ENCODE measurements at places on chromosomes 3 and 15. TPM values are rescaled to one million over a fixed set of nuclear protein-coding genes. Genes with fewer than 3 reads are reported as not detected.
A peak's percentile ranks its signal among the peaks of the same experiment; 100 is the strongest.

Gene SLC28A1
- total RNA-seq = not detected

Gene WNT5A
- total RNA-seq = 45.7 TPM

Gene KBTBD12
- 38.2 TPM for total RNA-seq

GRCh38 chr3:124007186-124007585 lies 15.3 kb upstream of the ROPN1 start:
- no peak for DNase-seq

DNA sequence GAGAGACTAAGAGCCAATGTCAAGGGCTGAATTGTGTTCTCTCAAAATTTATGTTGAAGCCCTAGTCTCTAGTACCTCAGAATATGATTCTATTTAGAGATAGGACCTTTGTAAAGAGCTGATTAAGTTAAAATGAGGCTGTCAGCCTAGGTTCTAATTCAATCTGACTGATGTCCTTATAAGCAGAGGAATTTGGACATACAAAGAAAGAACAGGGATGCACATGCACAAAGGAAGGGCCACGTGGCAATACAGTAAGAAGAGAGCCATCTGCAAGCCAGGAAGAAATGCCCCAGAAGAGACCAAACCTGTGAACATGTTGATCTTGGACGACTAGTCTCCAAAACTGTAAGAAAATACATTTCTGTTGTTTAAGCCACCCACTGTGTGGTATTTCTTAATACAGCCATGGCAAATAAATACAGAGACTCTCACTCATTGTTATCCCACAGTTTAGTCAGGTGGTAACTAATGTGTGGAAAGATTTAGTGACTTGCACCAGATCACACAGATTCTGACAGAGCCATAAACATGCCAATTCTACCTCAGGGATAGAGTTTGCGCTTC lies 652.2 kb downstream of the NAALADL2 start:
- no peak for DNase-seq

GRCh38 chr15:38930851-38931572 lies 366.4 kb upstream of the RASGRP1 start:
- DNase-seq = no peak

DNA sequence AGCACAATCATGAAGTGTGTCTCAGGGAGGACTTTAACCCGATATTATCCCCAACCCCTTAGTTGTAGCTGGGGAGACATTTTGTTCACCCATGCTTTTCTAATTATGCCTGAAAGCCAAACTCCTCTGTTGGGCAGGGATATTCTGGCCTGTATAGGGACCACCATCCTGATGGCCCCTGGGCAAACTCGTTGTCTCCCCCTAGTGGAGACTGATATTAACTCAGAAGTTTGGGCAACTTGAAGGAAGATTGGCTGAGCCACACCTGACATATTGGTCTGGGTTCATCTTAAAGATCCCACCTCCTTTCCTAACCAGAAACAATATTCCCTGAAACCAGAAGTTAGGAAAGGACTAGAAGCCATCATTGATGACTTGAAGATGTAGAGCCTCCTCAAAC lies 42.3 kb downstream of the TM4SF18 start:
- DNase-seq = no peak

- DNase-seq = no peak
Measured at GRCh38 chr15:92579931-92580470, 75.6 kb downstream of the FAM174B start.

DNA sequence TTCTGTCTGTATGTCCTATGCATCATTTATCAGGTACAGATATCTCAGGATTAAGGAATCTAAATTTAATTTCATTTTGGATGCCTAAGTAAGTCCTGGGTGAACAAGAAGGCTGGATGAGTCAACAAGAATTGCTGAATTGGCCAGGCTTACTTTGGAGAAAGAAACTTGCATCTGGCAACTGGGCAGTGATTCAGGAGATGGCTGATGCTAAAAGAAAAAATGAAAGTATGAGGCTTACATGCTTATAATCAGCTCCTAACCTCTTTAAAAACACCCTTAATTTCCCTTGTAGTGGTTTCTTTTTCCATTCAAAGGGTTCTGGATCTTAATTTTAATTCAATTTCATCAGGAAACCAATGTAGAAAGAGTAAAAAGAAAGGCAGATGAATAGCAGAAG lies 228.8 kb upstream of the PEX5L start:
- no peak for DNase-seq

- DNase-seq = no peak
Measured at GRCh38 chr3:55790596-55791350, 303.7 kb upstream of the WNT5A start.

GRCh38 chr3:172607305-172608121 lies 84.3 kb upstream of the TNFSF10 start:
- DNase-seq = peak; percentile 47

DNA sequence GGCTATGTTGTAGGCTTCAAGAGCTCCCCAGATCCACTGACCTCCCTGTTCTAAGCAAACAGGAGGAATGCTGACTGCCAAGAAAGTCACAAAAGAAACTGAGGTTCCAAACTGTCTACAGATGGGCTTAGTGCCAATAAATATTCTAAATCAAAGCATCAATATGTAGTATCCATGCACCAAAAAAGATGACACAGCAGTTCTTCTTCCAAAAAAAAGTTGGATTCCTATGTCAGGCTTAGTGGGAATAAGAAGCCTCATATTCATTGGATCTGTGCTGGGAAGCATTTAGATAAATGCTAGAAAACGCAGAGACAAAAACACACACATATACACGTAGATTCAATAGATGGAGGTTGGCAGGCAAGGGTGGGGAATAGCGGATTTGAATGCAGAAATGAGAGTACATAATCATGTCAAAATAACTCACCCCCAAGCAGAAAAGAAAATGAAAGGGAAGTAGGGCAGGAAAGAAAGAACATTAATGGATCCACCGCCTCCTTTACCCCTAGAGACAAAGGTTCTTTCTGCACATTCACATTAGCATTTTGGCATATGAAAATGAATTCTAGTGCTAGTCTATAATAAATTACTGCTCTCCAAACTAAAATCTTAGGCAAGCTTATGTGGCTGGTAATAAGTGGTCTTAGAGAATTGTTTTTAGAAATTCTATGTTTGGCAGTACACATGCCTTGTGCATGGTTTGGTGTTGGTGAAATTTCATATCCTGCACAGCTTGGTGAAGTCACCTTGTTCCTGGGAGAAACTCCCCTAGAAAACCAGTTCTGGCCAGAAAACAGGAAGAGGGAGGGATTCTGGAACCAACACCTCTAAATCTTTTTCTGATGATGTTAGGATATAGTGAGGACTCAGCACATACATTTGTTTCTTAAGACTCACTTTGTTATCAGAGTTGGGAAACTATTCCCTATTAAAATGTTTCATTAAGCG lies 283.4 kb downstream of the LSAMP start:
- no peak for DNase-seq
